ENCODE measurements at places on chromosomes 2 and 18.

DNA sequence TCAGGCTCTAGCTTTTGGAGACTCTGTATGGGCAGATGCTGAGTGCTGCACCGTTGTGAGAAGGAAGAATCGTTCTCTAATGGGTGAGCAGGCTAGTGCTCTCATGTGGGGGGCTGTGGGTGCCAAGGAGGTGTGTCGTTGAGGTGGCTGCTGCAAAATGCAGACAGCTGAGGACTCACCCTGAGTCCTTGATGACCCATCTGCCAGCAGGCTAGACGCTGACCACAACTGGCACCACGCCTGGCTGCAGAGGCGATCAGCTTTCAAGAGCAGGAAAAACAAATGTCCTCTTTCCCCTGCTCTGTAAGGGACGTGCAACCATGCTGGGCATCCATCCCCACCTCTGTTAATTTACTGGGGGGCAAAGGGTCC is 48.2 kb downstream of the HAUS1 start:
- DNase-seq = no peak

DNA sequence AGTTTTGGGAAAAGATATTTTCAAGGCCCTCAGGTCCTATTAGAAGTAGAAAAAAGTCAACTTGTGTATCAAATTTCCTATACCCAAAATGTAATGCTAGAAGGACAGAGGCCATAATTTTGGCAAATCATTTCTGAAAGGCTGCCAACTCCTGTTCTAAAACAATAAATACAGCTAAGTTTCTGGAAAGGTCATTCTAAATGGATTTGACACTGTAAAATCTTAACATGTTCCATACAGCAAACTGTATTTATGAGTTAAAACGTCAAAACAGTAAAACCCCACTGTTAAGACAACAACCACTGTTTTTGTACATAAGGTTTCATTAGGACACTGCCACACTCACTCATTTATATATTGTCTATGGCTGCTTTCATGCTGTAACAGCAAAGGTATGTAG is 9.7 kb downstream of the FAM98A start:
- no peak for DNase-seq

GRCh38 chr2:2238726-2239269 is 92.3 kb downstream of the MYT1L start:
- DNase-seq = no peak

GRCh38 chr2:180246268-180246667 is 239.2 kb upstream of the CWC22 start:
- DNase-seq = no peak

- no peak for DNase-seq
These were observed 41.1 kb upstream of the MGAT5 start for GRCh38 chr2:134212746-134213145.

GRCh38 chr2:104901037-104901881 is 47.3 kb downstream of the POU3F3 start:
- DNase-seq = no peak

DNA sequence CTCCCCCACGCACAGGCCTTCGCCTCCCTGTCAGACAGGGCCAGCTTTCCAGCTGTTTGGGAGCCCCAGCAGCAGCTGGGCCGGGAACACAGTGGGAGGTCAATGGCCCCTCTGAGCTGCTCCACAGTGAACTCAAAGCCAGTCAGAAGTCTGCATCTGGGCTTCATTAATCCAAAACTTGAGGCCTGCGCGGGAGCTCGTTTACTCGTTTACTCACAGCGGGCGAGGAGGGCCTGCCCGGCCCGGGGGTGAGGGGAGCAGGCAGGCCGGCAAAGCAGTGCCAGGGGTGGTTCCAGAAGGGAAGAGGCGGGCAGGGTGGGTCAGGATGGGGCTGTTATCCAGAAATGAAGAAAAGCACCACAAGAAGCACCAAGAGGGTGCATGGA is 36.8 kb upstream of the SEMA4C start:
- DNase-seq = no peak

GRCh38 chr2:208413931-208414330 is 7.3 kb downstream of the PTH2R start:
- no peak for DNase-seq

DNA sequence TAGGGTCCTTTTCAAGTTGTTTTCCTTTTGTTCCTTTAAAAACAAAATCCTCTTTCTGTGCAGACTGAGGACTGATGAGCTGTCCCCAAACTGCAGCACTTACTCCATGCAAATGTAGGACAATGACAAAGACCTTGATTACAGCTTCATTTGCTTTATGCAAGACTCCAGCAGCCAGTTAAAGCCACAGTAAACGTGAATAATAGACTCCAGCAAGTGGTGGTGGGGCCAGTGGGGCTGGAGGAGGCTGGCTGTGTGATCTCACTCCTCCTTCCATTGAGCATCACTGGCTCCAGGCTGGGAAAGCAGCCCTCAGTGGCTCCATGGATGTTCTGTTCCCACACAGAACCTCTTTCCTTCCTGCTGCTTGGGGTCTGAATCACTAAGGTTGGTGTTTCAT is 306.0 kb upstream of the CELF4 start:
- no peak for DNase-seq

- no peak for DNase-seq
These were observed 798.5 kb downstream of the TRIB2 start for GRCh38 chr2:13515254-13515653.

- DNase-seq = no peak
These were observed 118.4 kb downstream of the MAP4K4 start for GRCh38 chr2:101815739-101816391.

- DNase-seq = no peak
These were observed 14.9 kb downstream of the AOX1 start for GRCh38 chr2:200600549-200601225.

- no peak for DNase-seq
These were observed 44.3 kb downstream of the AGAP1 start for GRCh38 chr2:235538144-235538639.

GRCh38 chr18:54284535-54284934 is 15.2 kb downstream of the POLI start:
- DNase-seq = no peak

DNA sequence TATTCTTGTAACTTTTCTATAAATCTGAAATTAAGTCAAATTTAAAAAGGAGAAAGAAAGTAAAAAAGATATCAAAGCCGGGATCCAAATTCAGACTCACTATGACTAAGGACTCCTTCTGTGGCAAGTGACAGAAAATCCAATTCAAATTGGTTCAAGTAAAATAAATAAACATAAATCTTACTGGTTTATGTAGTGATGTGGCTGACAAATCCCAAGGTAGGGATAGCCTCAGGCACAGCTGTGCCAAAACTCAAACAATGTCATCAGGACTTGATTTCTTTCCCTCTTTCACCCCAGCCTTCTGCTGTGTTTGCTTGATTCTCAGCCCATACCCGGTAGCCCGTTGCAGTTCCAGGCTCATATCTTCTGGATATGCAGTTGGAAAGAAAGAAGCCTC is 284.6 kb downstream of the SP3 start:
- no peak for DNase-seq

DNA sequence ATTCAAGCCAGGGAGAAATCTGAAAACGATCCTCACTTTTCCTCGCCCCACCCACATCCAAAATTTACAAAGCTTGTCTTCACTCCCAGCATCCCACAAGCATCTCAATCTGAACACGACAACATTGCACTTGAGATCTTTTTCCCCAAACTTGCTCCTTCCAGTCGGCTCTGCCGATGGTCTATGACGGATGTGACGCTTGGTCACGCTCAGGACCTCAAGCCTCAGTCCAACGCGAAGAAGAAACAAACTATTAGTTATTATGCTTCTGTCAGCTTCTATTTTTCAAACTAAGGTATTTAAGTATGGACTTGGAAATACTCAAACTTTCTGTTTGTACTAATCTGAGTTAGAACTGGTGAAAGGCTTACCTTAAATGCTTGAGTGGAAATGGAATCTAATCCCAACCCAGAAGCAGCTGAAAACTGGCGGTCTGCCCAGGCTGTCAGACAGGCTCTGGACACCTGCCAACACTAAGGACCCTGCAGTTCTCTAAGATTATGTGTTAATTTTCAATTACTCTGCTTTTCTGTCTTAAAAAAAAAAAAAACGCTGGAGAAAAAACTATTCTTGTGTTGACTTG is 132.1 kb upstream of the DNMT3A start:
- DNase-seq = no peak

- no peak for DNase-seq
These were observed 15.9 kb upstream of the HAAO start for GRCh38 chr2:42808301-42808700.

- no peak for DNase-seq
These were observed 150.2 kb upstream of the SPATS2L start for GRCh38 chr2:200156166-200156835.

GRCh38 chr2:204108330-204108751 is 171.8 kb downstream of the ICOS start:
- peak; percentile 74 for DNase-seq

DNA sequence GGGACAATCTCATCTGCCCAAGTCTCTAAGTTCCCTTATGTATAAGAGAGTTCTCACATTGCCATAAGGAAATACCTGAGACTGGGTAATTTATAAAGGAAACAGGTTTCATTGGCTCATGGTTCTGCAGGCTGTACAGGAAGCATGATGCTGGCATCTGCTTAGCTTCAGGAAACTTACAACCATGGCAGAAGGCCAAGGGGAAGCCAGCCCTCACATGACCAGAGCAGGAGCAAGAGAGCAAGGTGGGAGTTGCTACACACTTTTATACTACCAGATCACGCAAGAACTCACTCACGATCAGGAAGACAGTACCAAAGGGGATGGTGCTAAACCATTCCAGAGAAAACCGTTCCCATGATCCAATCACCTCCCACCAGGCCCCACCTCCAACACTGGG is 73.9 kb downstream of the PRKRA start:
- DNase-seq = no peak

GRCh38 chr2:236843161-236843968 is 242.3 kb upstream of the COPS8 start:
- DNase-seq = no peak

DNA sequence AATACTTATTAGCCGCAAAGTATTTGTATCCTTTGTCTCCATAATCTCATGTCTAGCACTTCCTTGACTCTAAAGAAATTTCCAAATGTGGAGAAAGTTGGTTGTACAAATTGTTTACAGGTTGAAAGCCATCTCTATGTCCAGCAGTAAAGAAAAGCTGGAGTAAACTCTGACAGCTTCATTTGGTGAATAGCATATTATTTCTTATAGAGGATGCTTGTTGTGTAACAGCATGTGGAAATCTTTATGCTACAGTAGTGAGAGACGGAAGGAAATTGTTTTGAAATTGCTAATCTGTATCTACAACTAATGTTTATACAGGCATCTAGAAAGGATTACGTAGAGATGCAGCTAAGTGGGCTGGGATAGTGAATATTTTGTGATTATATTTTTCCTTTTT is 78.5 kb downstream of the UGGT1 start:
- no peak for DNase-seq

DNA sequence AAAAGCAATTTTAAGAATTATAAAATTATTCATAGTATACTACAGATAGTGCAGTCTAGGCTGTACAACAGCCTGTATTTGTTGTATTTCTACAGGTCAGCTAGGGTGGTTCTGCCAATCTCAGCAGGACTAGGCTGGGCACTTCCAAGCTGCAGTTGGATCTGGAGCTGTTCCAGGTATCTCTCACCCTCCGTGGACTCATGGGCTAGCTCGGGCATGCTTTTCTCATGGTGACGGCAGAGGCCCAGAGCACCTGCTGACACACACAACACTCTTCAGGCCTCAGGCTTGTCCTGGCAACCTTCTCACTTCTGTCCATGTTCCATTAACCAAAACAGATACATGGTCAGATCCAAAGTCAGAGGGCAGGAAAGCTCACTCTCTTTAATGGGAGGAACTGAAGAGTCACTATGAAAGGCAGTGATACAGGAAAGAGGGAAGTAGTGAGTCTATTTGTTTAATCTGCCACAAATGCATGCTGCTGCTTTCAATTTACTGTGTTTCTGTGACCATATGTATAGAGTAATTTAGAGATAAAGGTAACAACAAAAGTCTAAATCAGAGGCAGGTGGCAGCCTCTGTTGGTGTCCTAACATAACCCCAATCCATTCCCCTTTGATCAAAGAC is 462.4 kb upstream of the ACVR2A start:
- no peak for DNase-seq

DNA sequence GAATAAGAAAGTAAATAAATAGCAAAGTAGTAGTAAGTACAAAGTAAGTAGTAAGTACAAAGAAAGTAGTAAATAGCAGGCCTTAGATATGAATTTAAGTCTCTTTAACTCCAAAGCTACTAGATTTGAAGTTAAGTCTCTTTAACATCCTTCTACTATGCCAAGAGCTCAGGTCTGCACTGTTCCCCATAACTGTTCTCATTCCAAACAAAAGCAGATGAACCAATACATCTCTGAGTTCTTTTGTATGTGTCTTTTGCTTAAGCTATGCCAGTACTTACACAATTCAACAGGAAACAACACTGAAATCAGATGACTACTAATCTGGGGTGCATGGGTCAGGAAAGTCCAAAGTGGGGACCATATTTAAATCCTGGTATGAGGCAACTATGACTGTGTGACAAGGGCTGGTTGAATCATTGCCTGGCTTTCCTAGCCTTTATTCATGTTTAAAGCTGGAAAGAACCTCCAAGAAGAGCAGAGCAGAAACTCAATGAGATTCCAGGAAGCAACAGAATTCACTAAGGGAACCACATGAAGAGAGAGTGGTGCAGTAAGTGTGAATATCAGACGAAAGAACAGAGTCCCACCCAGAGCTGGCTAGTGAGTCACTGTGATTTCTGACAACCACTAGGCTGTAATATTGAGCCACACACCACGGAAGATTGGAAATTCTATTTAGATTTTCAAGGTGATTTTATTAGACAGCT is 51.0 kb upstream of the CYP26B1 start:
- DNase-seq = no peak

- DNase-seq = no peak
These were observed 7.5 kb upstream of the BCL11A start for GRCh38 chr2:60560734-60561644.

DNA sequence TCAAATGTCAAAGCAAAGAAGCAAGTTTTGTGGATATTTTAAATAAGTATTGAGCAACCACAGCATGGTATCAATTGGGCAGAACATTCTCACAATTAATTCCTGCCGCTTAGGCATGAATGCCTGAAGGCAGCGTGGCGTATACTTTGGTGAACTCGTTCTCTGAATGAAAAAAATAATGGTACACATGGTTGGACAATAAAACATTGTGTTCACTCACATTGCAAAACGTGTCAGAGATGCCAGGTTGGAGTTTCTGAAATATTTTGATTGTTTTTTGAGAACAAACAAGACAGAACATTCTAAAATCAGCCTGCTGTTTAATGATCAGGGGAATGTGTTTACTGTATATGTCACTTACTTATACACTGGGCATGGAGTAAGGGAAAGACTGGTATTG is 254.2 kb downstream of the CDH2 start:
- no peak for DNase-seq

DNA sequence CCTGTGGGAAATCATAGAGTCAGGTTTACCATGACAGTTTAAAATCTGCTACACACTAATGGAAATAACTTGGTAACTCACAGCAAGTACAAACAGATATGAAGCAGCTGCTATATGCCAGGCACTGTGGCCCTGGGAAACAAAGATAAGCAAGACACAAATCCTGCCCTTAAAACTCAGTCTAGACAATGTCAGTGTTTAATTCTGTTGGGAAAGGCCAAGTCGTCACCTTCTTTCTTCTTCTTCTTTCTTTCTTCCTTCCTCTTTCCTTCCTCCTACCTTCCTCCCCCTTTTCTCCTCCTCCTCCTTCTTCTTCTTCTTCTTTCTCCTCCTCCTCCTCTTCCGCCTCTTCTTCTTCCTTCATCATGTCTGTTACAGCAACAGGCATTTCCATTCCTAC is 26.8 kb downstream of the PLEK start:
- no peak for DNase-seq
